ENCODE measurements at places on chromosomes 4 and X.

GRCh38 chrX:11665168-11666111 lies at the start of gene ARHGAP6:
Gene ARHGAP6, minus strand, starts transcription at chrX:11665920. Its CDS starts 1,092 bp downstream, at chrX:11664828.
- DNase-seq = no peak

- DNase-seq = no peak
Measured at GRCh38 chr4:18391354-18391728, 369.8 kb upstream of the LCORL start.

- DNase-seq = no peak
Measured at GRCh38 chr4:189828081-189828697, 112.5 kb upstream of the FRG1 start.

DNA sequence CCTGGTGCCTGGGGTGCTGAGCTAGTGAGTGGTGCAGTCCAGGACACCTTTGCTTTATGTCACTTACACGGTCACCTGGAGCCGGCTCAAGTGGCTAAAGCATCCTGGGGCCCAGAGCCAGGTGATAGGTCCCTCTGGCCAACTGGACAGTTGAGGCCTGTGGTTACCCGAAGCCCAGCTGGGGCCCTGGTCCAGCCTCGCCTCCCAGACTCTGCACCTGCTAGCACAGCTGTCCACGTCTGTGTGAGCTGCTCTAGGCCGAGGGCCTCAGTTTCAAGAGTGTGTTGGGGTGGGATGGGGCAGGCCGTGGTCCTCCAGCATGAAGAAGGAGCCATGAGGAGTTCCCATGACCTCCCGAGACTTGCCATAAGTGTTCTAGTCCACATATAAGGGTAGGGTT lies 7.7 kb upstream of the ADD1 start:
- DNase-seq = no peak
